ENCODE measurements at places on chromosomes 7 and 10.
A peak's percentile ranks its signal among the peaks of the same experiment; 100 is the strongest.

- no peak for DNase-seq
These were observed 4.4 kb downstream of the ZMIZ1 start for GRCh38 chr10:79072994-79073645.

DNA sequence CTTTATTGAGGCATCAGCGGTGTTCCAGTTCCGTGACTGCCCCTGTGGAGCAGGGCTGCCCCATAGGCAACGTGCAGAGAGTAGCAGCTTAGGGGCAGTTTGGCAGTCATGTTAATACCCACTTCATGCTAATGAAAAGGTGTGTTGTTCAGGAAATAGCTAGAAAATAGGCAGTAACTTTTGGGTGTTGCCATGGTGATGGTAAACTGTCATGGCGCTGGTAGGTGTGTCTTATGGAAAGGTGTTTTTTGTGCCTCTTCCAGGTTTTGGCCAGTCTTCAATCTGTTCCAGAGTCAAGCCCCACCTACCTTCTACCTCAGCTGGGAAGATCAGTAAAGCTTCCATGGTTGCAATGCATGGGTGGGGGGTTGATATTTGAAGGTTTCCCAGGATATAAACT lies 36.3 kb upstream of the MINDY3 start:
- no peak for DNase-seq

GRCh38 chr10:60270426-60270825 lies 119.2 kb downstream of the ANK3 start:
- no peak for DNase-seq

DNA sequence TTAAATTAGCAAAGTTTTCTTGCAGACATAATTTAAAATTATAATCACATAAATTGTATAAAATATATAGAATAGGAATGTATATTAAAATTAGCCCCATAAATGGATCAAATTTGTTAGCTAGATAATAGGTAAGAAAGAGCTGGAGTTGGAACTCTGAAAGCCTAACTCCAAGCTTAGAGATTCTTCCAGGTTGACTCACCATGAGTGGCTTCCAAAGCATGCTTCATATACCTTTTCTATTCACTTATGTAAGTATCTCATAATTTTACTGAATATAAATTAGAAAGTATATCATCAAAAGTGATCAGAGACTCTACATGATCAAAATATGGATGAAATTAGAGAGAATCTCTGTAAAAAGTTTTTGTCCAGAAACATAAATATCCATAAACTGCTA lies 320.7 kb upstream of the MAGI2 start:
- no peak for DNase-seq

- DNase-seq: no peak
These were observed 346.9 kb downstream of the TYW1 start for GRCh38 chr7:67343572-67343971.

DNA sequence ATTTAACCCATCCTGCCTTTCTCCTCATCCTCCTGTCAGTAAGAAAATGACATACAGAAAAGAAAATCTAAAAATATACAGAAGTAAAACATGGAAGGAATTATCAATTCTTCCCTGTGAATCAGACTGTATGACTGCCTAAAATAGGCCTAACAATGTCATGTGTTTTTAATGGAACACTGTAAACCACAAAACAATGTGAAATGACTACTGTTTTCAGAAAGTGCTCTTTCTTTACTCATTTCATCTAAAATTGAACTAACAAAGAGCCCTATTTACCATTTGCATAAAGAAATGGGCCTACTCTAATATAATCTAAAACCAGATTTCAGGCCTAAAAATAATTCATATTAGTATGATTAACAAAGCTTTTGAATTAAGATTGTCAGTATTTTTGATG lies 35.7 kb downstream of the SEMA3E start:
- no peak for DNase-seq

DNA sequence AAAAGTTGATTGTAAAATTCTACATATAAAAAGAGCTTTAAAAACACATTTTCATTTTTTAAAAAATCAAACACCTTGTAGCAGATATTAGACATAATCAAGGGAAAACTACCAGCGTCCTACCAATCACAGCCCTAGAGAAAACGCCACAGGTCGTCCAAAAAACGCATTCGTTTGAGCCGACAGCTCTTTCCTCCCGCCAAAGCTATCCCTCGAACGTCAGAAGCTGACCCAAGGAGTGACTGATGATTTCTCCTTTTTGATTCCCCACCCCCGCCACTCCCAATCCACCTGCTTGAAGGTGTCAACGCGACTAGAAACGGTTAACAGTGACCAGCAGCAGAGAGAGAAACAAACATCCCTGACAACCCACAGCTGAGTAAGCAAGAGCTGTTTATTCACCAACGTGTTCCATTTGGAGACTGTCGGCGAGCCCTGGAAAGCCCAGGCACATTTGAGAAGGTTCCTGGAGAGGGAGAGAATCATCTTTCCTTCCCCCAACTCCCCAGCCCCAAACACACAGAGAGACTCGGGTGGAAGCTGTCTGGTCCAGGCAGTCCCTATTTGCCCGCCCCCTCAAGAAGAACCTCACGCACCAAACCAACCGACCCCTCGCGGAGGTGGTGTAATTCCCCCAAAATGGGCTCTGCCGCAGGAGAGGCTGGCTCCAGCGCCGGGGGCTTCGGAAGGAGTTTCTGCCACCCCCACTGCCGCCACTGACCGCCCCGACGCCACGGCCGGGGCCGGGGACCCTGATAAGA lies 622 bp downstream of the CPEB3 start:
- DNase-seq: peak; percentile 17

GRCh38 chr10:110324201-110324804 lies 19.6 kb upstream of the SMNDC1 start:
- DNase-seq: no peak

- DNase-seq: no peak
These were observed 236.8 kb downstream of the FANK1 start for GRCh38 chr10:126133082-126133620.

GRCh38 chr7:36185756-36186155 lies 32.7 kb downstream of the EEPD1 start:
- DNase-seq: no peak

DNA sequence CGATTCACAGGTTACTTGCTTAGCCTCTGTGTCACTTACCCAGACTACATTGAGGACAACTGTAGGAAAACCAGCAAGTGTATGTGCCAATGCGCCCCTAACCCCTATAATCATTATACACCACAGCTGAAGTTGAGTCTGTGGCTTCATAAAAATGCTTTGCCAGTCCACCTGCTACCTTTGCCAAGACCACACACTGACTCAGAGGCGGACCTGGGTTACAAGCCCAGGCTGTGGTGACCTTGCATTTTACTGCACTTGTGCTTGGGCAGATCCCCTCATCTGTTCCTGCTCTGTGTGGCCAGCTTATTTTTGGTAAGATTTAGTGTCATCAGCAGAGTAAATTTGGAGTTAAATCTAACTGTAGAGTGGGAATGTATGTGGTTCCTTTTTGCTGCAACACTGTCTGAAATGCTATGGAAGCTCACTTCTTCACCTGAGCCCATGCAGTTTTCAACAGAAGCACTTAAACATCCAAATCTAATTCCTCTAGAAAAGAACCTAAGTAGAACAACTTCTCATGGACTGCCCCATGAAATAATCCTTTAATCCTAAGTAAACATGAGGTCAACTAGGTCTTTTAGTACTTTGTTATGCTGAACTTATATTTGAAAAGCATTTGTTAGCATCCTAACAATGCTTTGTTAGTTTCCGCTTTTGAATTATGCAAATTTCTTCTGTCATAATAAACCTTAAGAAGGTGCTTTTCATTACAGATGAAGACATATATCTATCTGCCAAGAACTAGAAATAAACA lies 96.2 kb upstream of the AMPH start:
- DNase-seq: no peak

- DNase-seq: peak; percentile 39
These were observed 12.2 kb upstream of the PDK4 start for GRCh38 chr7:95608359-95609173.

DNA sequence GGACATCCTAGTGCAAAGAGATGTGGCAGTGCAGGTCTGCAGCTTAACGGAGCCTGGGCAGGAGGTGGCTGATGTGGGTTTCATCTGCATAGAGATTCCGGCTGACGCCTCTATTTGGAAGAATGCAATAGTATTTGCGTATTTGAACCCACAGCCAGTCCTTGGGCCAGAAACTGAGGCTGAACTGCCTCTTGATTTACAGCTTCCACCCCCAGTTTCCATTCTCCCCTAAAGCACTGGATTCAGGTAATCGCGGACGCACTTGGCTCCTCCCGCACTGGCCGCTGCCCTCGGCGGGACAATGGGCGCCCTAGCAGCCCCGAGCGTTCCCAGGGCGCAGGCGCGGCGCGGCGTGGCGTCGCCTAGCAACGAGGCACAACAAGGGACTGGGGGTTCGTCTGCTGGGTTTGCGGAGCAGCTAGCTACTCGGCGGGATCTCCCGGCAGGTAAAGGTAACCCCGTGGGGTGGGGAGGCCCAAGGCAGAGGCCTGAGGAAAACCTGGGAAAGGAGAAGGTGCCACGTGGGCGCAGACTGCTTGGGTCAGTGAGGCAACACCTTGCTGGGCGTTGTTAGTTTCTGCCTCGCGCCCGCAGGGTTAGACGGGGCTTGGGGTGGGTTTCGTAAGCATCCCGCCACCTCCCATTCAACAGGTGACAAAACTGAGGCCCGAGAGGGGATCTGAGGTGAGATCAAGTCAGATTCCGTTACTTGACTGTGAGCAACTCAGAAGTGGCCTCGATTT lies at the start of gene ARMC3:
Gene ARMC3, plus strand, starts transcription at position 393 of the 743 bp plus-strand sequence. CDS start 3,944 bp downstream, outside the sequence.
- DNase-seq: peak; percentile 34

GRCh38 chr10:101301111-101301731 lies 52.7 kb upstream of the BTRC start:
- DNase-seq: peak; percentile 22

DNA sequence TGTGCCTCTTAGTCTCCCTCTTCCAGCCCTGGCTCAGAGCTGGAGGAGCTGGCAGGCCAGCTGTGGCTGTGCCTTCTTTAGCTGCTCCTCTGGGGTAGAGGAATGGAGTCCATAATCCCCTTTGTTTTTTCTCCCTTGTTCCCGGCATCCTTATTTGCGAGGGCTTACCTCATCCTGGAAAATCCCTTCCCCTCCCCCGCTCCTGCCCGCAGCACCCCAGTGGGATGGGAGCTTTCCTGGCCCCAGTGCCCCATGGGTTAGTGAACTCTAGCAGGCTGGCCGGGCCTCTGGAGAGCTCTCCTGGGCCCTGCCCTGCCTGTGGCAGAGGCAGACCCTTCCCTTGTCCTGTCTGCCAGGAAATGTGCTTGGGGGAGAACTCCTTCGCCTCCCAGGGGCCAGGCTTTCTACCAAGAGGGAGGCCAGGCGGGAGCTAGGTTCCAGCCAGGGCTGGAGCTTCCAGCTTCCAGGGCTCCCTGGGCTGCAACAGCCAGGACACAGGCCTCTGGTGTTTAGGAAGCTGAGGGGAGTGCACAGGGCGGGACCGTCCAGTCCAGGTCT lies 16.5 kb upstream of the TRIM8 start:
- no peak for DNase-seq

DNA sequence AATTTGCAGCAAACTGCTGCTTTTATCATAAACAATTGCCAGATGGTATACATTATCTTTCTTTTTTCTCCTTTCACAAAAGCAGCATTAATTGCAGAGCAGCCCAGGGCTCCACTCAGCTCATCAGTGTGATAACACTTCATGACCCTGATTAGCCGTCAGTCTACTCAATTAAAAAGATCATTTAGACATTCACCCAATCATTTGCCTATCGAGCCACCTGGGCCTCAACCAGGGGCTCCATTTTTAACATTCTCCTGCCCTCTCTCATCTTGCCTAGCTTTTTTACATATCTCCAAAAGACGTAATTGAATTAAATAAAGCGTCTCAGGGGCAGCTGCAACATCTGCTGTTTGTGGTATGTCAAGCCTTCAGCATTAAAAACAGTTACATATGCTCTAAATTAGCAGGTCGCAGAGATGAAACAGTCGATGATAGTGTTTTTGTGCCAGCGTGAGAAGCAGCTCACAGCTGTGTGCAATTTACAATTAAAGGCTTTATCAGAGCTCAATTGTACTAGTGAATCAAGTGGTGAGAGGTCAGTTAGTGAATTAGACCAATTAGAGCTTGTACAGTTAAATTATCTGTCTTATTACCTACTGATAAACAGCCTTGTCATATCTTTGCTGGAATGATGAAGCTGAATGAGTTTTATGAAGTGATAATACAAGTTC lies 522.5 kb downstream of the ETV1 start:
- peak; percentile 76 for DNase-seq

GRCh38 chr7:98841179-98841997 lies 28.4 kb downstream of the TMEM130 start:
- DNase-seq: peak; percentile 37

DNA sequence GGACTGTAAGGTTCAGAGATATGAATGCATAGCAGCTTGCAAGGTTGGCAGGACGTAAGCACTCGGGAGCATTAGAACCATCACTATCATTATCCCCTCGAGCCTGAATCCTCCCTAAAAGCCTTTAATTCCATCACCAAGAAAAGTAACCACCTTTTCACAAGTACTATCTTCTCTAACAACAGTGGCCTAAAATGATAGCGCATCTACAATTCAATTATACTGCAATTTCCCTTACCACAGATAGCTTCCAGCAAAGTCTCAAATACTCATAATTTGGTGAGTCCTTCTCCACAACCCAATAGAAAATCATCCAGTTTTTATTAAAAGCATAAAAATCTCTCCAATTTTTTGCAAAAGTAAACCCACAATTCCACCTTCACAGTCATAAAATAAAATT lies 42.0 kb downstream of the COL1A2 start:
- DNase-seq: no peak

DNA sequence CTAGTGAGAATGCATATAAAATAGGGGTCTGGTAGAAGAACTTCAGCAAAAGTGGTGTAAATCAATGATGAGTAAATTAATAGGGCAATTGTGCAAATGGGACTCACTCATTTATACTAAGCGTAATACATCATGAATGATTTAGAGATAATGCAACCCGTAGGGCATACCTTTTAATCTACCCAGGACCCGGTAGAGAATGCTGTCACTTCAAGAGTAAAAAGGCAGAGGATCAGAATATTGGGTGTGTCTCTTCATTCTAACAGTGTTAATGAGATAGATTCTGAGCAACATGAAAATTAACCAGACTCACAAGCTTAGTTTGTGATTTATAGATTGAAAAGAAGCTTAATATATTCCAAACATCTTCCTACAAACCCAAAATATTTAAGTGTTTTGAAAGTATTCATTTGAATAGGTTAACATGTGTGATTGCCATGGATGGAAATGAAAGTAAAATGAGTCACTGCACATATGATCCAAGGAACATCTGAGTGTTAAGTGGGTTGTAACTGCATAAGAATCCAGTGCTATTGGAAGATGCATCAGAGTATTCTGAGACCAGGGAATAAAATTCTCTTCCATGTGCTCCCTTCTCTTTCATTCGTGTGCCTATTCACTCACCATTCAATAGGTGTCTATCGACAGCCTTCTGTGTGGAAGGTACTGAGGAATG lies 690.6 kb downstream of the AUTS2 start:
- no peak for DNase-seq

- no peak for DNase-seq
These were observed 64.0 kb upstream of the WAC start for GRCh38 chr10:28468707-28469483.

GRCh38 chr10:110918269-110918642 lies 724 bp downstream of the BBIP1 start:
- peak; percentile 81 for DNase-seq

DNA sequence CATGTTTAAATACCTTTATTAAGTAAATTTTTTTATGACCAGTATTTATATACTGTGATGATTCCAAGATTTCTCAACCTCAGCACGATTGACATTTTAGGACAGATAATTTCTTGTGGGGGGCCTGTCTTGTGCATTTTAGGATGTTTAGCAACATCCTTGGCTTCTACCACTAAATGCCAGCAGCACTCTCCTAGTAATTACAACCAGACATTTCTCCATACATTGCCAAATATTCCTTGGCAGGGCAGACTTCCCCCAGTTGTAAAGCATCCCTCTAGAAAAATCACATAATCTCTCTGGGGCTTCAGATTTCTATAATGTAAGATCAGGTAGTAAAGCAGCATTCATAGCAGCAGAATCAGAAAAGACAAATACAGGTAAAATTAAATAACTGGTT lies 7.8 kb upstream of the LIPM start:
- DNase-seq: no peak

Measured in NCI-H1417 (cell line).